ENCODE measurements at places on chromosomes 12 and 14.

DNA sequence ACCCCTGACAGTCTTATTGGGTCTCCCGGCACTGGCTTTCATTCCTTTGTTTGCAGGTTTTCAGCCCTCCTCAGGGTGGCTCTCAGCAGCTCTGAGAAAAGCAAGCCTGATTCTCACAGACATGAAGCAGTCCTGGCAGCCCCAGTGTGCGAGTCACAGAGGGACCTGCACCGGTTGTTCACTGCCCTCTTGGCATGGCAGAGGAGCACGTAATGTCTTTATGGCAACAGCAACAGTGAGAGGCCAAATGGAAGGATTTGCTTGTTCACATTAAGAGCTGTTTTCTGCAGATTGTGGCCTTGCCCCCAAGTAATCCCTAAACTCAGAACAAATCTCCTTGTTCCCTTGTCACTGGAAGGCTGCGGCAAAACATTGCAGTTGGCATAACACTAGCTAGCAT is 3.4 kb downstream of the KCNA5 start:
- DNase-seq, result no peak

DNA sequence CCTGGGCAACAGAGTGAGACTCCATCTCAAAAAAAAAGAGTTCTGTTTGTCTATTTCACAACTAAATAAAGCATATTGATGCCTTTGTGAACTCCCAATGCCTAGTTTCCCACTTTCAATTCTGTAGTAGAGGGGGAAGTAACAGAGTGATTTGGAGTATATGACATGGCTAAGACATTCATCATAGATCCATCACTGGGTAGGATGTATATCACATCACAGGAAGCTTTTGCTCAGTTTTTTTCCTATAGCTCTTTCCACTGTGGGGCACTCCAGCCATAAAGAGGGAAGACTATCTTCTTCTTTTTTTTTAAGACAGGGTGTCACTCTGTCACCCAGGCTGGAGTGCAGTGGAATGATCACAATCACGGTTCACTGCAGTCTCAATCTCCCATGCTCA is 154.0 kb upstream of the BCL2L14 start:
- DNase-seq, result no peak

DNA sequence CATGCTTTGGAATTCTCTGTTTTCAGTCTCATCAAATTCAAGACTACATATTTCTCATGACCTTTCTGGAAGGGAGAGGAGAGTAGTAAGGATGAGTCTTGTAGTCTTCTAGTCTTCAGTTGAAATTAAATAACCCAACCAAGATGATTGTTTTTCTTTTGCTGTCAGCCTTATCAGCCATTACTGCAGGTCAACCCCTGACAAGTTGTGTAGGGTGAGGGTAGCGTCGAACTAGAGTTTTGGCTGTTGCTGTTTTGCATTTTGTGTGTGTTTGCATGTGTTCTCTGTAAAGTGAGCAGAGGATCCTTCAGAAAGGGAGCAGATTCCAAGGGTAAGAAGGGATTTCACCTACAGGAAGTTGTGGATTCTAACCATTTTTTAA is 28.4 kb downstream of the DIP2B start:
- no peak for DNase-seq

DNA sequence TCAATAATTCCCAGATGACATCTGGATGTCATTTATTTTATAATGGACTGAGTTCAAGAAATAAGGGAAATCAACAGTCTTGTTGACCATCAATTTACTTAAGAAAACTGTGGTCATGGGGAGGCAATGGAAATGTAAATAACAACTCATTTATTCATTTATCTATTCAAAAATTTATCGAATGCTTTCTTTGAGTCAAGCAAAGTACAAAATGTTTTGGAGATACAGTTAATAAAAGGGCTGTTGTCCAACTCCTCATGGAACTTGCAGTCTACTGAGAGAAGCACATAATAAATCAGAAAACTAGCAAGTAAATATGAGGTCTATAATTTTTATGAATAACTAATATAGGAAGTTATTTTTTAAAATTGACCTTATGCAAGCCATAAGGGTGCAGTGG is 65.5 kb upstream of the KITLG start:
- no peak for DNase-seq

- DNase-seq, result no peak
Observed at GRCh38 chr14:81062816-81063215, 107.4 kb downstream of the TSHR start.

GRCh38 chr12:8127138-8127537 is 3.7 kb downstream of the CLEC4A start:
- no peak for DNase-seq

GRCh38 chr12:113815031-113815430 is 151.1 kb downstream of the RBM19 start:
- DNase-seq, result no peak

- DNase-seq, result no peak
Observed at GRCh38 chr12:123269395-123269892, 2.2 kb downstream of the CDK2AP1 start.

DNA sequence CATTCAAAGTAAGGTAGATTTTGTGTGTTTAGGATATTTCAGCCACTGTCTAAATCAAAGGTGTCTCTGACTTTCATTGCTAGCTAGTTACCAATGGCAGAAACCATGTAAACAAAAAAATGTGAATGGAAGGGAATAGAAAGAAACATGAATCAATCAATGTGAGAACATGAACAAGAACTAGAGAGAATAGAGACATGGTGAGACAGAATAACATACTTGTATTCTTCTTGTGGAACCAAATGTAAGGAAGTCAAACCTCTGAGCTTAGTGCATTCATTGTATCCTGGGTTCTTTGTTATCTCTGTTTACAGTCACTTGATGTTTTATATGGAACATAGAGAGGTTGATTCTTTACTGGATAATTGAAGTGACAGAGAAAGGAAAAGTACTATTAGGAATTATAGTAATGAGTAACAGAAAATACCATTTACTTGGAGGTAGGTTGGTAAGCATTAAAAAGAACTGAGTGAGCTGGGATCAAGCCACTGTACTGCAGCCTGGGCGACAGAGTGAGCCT is 2.6 kb upstream of the WNK1 start:
- DNase-seq, result no peak

DNA sequence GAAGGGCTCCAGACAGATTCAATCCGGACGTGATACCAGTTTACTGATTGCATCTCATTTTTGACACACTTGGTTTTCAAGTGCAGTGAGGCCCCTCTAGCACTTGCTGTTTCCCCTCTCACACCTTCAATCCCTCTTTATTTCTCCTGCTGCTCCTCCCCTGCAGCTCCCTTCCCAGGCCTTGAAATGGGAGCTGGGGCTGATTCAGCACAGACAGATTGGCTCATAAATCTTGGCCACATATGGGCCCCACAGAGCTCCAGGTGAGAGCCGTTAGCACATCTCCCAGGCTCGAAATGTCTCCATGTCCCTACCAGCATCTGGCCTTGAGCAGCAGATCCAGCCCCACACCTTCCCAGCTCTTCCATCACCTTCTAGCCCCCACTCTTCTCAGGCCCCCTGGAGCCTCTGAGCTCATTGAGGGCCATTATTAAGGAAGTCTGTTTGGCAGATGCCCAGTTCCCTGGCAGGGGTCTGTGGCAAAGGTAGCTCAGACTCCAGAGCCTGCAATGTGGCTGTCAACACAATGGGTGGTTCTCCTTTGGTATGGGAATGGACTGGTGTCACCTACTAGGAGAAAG is 220.3 kb upstream of the FKBP4 start:
- no peak for DNase-seq

GRCh38 chr14:70567791-70568190 is 32.7 kb downstream of the MED6 start:
- no peak for DNase-seq

DNA sequence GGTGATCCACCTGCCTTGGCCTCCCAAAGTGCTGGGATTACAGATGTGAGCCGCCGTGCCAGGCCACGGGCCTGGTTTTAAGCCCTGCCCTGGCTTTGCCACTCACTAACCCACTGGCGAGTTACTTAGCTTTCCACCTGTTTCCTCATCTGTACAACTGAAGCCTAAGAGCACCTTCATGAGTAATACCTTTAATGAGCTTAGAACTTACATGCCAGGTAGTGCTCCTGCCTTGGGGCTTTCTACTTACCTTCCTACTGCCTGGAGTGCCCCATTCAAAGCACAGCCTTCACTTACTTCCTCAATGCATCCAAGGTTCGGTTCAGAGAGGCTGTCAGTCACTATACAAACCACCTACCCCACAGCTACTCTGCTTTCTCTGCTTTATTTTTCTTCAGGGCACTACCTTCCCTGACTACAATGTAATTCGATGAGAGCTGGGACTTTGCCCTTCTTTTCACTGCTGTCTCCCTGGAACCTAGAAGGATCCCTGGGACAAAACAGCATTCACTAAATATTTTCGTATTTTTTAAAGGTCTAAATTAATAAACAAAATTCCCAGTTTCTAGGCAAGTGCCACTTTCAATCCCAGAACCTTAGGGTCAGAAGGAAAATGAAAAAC is 13.8 kb downstream of the ZCCHC8 start:
- no peak for DNase-seq

DNA sequence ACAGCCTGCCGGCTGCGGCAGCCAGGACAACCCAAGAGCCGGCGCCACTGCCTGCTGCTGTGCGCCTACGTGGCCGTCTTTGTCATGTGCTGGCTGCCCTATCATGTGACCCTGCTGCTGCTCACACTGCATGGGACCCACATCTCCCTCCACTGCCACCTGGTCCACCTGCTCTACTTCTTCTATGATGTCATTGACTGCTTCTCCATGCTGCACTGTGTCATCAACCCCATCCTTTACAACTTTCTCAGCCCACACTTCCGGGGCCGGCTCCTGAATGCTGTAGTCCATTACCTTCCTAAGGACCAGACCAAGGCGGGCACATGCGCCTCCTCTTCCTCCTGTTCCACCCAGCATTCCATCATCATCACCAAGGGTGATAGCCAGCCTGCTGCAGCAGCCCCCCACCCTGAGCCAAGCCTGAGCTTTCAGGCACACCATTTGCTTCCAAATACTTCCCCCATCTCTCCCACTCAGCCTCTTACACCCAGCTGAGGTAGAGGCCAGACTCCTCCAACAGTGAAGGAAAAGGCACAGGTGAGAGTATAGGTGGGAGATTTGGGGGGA is 10.3 kb downstream of the ZBTB39 start:
- no peak for DNase-seq

DNA sequence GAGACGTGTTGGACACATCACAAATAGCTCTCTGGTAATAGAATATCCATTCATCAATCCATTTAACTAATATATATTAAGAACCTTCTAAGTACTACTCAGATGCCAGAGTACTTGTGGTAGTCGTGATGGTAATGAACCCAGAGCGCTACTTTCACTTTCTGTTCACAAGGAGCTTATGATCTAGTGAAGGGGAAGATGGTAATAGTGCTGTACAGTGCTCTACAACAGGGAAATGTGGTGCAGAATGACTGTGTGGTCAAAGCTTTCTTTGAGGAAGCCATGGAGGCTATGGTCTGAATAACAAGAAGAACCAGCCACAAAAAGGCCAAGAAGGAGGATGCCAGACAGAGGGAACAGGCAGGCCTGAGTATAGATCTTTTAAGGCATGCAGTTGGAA is 212.0 kb downstream of the PTPRO start:
- DNase-seq, result no peak

GRCh38 chr12:121781484-121781997 is 11.9 kb downstream of the RHOF start:
- DNase-seq, result no peak

- DNase-seq, result no peak
Observed at GRCh38 chr12:21308785-21309184, 25.9 kb downstream of the SLCO1A2 start.

DNA sequence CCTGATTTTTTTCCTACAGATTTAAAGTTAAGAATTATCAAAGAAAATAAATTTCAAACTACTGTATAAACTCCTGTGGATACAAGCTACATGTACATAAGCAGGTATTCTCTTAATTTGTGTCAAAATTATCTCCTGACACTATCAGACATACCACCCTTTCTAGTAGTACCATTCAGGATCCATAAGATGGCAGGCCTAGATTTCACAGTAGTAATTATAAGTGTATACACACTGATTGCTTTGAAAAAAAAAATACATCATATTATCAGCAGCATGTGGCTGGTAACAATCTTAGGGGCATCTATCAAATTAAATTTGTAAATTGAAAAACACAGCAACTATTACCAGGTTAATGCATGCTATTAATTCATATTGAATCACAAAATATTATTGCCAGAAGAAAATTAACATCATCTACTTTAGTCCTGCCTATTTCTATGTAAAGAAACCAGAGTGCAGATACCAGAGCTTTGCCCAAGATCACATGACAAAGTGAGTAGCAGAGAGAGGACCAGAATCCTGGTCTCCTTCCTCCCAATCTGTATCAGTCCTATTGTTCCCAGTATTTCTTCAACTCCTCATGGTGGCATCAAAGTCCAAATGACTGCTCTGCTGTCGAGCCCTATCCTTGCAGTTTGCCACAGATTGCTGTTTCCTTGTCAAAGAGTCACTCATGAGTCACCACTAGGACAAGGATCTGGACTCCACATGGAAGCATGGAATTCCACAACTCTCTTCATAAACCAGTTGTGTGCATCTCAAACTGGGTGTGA is 27.7 kb upstream of the CALM1 start:
- no peak for DNase-seq

- no peak for DNase-seq
Observed at GRCh38 chr14:73170686-73171085, 34.4 kb downstream of the PSEN1 start.

- no peak for DNase-seq
Observed at GRCh38 chr12:113242026-113242418, 20.8 kb downstream of the TPCN1 start.

DNA sequence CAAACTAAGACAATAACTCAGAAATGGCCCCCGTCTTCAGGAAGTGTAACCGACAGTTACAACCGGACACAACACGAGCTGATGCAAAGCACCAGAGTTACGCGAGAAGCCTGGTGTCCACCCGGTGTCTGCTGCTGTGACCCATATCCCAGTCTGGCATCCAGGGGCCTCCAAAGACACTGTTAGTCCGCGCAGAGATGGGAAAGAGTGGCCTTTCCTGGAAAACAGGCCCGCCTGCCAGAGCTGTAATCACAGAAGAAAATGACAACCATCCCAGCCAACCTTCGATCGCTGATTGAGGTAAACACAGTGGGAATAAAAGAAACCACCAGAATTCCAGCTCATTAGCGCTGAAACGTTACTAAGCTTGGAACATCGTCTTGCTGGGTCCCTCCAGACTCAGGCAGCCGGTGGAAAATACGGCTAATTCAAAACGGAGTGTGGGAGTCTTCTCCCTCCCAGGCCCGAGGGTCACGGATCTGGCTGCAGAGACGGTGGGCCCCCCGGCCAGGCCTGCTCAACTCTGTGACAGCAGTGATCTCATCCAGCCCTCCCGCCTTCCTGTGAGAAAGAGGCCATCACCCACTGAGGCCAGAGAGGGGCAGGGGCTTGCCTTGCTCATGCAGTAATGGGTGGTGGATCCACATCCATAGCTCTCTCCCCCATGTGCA is 273.9 kb upstream of the RTL1 start:
- no peak for DNase-seq
